Stimulated activated CD8-positive, alpha-beta memory T cell treated with anti-CD3 and anti-CD28 coated beads, Interleukin-4, amount 100 ng/mL, for 1 hour (primary cell): ENCODE measurements at places on chromosomes 4 and X.
A peak's percentile ranks its signal among the peaks of the same experiment; 100 is the strongest.

DNA sequence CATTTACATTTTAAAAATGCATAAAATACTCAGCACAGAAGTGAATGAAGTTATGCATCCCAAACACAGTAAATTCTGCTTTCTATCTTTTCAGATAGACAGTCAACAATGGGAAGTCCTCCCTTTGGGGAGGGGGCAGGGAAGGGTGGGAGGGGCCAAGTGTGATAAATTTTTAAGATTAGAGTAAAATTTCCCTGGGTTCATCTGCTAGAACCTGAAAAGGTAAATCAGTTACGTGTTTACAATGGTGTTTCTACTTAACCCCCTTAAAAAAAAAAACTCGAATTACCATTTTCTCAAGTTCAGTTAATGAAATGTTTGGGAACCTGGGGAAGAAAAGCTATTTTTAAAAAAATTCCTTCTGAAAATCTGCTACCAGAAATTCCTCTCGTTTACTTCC is 9.1 kb downstream of the PITX2 start:
- DNase-seq, result no peak

DNA sequence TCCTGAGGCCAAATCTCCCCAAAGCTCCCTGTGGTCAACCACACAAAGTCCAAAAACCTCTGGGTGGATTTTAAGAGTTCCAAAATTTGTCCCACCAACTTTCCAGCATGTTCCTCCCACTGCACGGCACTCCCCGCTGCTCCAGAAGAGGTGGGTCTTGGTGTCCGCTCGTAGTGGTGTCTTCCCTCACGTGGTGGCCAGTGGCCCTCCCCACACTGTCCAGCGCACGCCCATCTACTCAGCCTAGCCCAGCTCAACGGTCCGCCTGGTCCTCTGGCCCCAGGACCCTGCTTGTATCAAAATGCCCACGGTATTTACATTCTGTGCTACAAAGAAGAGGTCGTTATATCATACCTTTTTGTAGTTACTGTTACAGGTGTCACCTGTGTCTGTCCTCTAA is 83.5 kb downstream of the NSUN7 start:
- DNase-seq, result no peak

GRCh38 chr4:110623718-110624397 is 981 bp upstream of the PITX2 start:
- DNase-seq, result no peak

- DNase-seq, result no peak
Measured at GRCh38 chr4:15482842-15483241, 13.2 kb downstream of the CC2D2A start.

GRCh38 chr4:36244257-36245082 is at the start of gene ARAP2:
TSS of gene ARAP2 (minus strand) at chr4:36244514. CDS start at chr4:36229486, 15,028 bp downstream.
- peak; percentile 50 for DNase-seq

DNA sequence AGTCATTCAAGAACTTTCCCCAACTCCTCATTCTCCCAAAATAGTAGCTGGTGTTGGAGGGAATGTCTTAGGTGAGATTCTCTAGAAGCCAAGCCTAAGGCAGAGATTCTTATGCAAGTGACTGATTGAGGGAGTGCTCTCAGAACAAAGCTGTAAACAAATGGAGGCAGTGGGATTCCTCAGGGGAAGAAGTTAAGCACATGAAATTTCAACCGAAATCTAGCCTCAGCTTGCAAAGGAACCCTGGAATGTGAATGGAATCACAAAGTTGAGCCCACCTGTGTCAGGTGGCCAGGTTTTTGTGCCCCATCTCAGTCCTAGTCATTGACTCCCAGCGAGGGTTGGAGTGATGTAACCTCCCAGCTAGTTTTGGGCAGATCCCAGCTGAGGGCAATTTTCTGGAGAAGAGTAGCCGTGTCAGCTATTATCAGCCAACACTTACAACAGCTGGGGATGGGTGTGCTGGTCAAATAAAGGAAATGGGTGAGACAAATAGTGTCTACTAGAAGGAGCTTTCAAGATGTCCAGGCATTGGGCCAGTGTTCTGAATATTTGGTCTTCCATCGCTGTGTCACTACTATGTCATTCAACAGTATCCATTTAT is 29.7 kb upstream of the FGF2 start:
- DNase-seq, result no peak

- no peak for DNase-seq
Measured at GRCh38 chr4:6886886-6887285, 22.7 kb upstream of the TBC1D14 start.

- DNase-seq, result no peak
Measured at GRCh38 chr4:169117591-169118081, 107.6 kb upstream of the CBR4 start.

DNA sequence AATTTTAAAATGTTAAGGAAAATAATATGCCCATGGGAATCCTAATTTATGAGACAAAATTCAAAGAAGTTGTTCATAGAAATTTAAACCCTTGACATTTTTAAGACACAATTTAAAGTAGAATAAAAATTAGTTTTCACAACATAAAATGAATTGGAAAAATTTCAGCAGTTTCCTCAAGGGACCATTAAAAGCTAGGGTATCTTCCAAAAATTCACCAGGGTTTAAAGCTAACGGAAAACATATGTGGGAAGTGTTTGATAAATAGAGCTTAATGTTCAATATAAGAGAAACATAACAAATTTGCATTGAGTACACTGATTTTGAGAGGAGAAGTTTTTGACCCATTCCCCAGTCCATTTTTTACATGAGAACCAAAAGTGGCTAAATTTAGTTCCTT is 228.9 kb upstream of the TTC29 start:
- no peak for DNase-seq

DNA sequence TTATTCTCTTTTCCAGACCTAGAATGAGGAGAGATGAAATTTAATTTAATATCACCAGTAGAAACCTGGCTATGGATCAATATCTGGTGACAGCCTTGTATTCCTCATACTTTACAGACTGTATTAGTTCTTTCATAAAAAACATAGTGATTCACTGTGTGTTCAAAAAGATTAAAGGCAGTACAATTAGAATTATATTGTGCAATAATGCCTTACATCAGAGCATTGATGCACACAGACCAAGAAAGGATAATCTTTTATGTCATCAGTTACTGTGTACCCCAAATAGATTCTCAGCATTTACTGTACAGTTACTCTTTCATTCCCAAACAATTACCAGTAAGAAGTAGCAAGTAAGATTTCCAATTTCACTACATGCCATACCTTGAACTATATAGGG is 260.5 kb upstream of the ANXA10 start:
- no peak for DNase-seq

DNA sequence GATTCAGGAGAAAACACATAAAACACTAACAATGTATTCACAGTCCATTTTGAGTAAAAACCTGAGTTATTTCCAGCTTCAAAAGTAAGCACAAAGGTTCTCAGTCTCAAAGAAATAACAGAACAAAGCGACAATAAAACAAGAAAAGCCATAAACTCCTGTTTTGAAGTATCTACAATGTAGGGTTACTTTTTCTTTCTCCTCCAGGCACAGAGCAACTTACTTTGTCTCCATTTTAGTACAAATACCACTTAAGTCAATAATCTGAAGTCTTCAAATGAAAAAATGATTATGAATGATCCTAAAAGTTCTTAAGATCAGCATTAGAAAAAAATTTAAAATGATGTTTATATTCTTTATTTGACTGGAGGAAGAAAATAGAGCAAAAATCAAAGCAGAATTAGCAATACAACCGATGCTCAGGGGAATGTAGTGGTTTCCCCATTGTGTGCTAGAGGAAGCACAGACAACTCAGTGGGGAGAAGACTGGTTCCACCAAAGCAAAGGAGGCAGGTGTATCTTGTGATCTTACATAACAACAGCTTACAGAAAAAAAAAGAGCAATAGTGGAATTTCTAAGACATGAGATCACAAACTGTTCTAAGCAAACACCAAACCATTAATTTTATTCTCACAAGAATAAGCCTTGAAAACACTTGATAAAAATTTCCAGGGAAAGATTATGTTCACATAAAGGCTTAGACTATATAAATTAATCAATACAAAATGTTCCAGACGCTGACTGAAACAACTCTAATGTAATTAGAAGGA is 35.1 kb downstream of the EPHA5 start:
- no peak for DNase-seq

- DNase-seq, result no peak
Measured at GRCh38 chr4:112735474-112735951, 98.6 kb downstream of the LARP7 start.

GRCh38 chr4:109665783-109666485 is 37.3 kb downstream of the CASP6 start:
- no peak for DNase-seq

GRCh38 chr4:81510643-81511178 is 39.0 kb upstream of the RASGEF1B start:
- no peak for DNase-seq

- DNase-seq, result no peak
Measured at GRCh38 chr4:40040908-40041307, 15.7 kb upstream of the N4BP2 start.

- DNase-seq, result no peak
Measured at GRCh38 chr4:3715855-3716630, 50.1 kb upstream of the ADRA2C start.

GRCh38 chr4:26116057-26116456 is 202.0 kb downstream of the SMIM20 start:
- DNase-seq, result no peak

GRCh38 chr4:147924604-147925412 is 192.9 kb downstream of the ARHGAP10 start:
- DNase-seq, result no peak
